ENCODE measurements at places on chromosomes 5 and 9.

DNA sequence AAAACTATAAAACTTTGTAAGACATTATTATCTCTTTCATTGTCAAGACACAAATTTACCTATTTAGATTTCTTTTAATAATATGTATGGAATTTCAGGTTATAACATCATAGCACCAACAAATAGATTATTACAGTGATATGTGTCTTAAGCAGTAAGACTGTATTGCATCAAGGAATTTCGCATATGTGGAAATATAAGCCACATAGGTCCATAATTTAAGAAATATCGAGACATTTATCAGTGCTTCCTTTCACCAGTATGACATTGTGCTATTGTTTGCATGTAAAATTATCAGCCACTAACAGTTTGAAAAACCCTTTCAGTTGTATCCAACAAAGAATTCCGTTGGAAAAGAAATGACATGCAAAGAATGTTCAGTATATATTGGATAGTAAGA, 186.7 kb upstream of the RASA1 start:
- no peak for DNase-seq

DNA sequence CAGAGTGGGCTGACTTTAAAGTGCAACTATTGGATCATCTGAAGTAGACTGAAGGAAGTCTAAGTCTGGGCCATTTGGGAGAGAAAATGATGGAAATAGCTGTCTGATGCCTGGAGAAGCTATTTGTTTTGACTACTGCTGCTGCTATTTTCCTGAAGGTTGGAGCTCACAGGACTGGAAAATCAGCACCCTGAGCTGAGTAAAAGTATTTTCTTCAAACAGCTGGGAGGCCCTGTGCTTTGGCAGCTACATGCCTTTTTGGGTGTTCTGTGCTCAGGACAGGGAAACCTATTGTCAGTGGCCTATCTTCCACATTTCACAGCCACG, 302.6 kb downstream of the ENC1 start:
- DNase-seq, result no peak

DNA sequence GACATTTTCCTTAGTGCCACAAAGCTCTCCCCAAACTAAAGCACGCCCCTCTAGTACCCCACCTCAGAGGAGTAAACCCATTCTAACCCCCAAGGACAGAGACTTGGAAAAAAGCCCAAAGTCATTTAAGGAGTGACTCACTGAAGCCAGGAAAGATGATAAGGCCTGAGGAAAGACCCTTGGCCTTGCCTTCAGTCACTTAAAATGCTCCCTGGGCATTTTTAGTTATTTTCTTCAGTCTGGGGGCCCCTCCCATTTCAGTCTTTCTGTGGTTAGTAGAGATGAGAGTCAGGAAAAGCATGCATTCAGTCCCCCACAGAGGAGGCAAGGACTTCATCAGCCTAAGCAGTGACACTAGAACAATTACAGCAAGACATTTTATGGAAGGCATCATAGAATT, 13.7 kb upstream of the TLX3 start:
- DNase-seq, result no peak

- no peak for DNase-seq
These were observed 48.8 kb downstream of the RAPGEF1 start for GRCh38 chr9:131690941-131691573.

GRCh38 chr9:133507246-133507965, 17.4 kb downstream of the MYMK start:
- DNase-seq, result no peak

GRCh38 chr5:132459031-132459982, 31.3 kb downstream of the IRF1 start:
- no peak for DNase-seq

GRCh38 chr5:108382784-108383330, 959 bp upstream of the FBXL17 start:
- DNase-seq, result no peak

- no peak for DNase-seq
These were observed 25.6 kb downstream of the KCNN2 start for GRCh38 chr5:114387433-114387832.

DNA sequence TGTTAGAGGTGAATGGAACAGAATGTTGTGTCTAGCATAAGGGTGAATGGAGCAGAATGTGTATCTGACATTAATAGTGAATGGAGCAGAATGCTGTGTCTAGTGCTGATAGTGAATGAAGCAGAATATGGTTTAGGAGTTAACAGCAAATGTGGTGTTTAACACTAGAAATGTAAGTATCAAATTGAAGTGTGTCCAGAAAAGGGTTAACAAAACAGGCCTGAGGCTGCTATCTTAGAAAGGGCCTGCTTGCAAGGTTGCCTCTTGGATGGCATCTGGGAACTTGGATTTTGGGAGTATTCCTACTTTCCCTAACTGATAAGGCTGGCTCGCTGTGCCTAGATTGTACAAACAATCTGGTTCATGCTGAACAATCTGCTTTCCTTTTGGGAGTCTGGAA, 76.1 kb downstream of the G3BP1 start:
- DNase-seq, result no peak

DNA sequence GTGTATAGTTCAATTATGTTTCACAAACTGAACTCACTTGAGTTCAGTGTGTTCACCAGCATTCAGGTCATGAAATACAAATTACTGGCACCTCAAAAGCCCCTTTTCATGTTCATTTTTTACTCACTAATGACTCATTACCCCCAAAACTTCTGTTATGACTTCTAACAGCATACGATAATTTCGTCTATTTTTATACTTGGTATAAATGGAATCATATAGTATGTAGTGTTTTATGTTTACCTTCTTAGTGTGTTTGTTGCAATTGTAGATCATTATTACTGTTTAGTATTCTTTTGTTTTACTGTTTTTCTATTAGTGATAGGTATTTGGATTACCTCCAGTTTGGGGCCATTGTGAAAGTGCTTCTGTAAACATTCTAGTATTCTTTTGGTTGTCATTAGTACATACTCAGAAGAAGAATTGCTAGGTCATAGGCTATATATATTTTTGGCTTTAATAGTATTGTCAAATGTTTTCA, 33.4 kb downstream of the DDX4 start:
- DNase-seq, result no peak

DNA sequence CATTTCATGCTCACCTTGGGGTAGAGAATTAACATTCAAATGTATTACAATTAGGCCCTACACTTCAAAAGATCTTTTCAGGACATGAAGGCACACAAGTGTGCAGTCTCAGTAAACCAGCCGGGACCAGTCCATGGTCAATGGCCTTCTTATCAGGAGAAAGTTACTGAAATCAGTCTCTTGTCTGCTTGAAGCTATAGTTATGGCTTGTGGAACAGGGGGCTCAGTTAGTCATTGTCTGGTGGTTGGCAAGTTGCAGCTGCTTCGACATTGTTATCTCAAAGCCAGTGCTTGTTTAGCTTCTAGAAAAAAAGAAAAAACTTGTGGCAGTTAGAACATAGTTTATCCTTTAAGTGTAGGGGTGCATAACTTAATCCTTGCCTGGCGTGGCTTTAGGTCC, 213.1 kb upstream of the ACO1 start:
- DNase-seq, result no peak

- DNase-seq, result no peak
These were observed 1.3 kb downstream of the SLC1A1 start for GRCh38 chr9:4491626-4491975.

- DNase-seq, result no peak
These were observed 159.3 kb downstream of the CEP120 start for GRCh38 chr5:123263859-123264258.

- DNase-seq, result no peak
These were observed 586.4 kb downstream of the TLE4 start for GRCh38 chr9:80158131-80158530.

- DNase-seq, result no peak
These were observed 278.1 kb downstream of the DENND1A start for GRCh38 chr9:123651871-123652270.

DNA sequence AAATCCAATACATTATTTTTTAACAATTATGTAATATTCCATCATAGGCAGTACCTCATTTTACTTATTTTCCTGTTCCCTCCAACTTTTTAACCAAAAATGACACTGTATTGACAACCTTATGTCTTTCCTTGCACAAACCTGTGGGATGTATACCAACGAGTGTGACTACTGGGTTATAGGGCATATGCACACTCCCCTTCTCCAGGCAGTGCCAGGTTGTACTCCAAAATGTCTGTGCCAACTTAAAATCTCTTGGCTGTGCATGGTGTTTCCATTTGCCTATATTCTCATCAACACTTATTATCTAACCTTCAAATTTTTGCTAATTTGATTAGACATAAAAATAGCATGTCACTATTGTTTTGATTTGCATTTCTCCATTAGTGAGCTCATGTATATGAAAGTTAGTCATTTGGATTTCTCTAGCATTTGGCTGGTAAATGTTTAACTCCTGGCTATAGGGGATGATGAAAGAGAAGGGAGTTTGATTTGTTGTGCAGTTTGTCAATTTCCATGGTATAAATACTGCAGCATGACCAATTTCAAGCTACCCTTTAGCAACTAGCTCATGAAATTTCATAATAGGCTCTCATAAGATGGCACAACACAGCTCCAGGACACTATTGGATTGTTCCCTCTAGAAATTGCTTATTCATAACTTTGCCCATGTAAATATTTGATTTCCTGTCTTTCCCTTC, 129.9 kb downstream of the BAAT start:
- DNase-seq, result no peak

- no peak for DNase-seq
These were observed 28.6 kb upstream of the IL13 start for GRCh38 chr5:132629230-132629944.

GRCh38 chr5:1519631-1520210, 4.0 kb downstream of the LPCAT1 start:
- no peak for DNase-seq

DNA sequence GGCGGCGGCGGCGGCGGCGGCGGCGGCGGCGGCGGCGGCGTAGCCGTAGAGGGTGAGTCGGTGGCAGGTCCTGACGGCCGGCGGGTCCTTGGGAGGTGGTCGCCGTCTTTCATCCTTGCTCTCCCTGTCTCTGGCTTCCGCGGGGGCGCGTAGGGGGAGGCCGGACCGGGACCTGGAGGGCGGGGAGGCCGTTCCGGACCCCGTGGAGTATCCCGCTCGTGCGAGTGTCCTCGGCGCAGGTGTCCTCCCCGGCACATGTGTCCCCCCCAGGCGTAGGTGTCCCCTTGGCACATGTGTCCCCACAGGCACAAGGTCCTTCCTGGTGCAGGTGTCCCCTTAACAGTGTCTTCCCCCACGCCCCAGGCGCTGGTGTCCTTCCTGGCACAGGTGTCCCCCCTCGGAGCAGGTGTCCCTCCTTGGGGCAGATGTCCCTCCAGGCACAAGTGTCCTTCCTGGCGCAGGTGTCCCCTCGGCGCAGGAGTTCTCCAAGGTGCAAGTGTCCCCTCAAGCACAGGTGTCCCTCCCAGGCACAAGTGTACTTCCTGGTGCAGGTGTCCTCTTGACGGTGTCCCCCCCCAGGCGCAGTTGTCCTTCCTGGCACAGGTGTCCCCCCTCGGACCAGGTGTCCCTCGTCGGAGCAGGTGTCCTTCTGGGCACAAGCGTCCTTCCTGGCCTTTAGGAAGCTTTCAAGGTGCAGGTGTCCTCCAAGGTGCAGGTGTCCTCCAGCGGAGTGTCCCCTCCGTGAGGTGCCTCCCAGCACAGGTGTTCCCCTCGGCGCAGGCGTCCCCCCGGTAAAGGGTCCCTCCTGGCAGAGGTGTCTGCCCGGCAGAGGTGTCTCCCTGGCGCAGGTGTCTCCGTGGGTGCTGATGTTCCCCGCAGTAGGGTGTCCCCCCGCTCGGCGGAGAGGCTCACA, 519 bp downstream of the EXOC3 start:
- no peak for DNase-seq

GRCh38 chr5:139837711-139838380, 42.2 kb downstream of the PSD2 start:
- DNase-seq, result no peak

DNA sequence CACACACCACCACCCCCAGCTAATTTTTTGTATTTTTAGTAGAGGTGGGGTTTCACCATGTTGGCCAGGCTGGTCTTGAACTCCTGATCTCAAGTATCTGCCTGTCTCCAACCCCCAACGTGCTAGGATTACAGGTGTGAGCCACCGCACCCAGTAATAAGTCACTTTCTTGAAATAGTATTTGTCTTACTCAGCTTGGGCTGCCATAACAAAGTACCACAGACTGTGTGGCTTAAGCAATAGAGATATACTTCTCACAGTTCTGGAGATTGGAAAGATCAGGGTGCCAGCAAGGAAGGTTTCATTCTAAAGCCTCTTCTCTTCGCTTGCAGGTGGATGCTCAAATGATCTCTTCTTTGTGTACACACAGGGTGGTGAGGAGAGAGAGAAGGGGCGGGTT, 99.8 kb downstream of the ARRDC3 start:
- no peak for DNase-seq

DNA sequence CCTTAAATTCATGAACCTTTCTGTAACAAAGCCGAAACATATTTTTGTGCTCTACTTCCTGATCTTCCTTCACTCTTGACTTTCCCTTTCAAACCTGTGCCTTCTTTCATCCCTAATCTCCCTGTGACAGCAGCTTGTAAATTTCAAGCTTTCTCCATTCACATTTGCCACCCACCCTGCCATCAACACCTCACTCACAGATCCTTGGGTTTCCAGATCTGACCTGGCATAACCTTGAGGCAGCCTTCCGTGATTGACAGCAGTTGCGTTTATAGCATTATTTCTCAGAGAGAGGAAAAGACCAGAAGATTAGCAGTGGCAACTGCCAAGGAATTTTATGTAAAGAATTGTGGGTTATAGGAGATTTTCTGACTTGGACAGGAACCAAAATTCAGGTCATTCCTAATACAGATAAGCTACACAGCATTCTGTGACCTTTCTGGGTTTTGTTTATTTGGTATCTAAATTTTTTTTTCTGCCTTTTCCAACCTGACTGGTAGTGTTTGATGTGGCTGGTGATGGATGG, 260.0 kb downstream of the NR2F1-AS1 start:
- DNase-seq, result no peak

DNA sequence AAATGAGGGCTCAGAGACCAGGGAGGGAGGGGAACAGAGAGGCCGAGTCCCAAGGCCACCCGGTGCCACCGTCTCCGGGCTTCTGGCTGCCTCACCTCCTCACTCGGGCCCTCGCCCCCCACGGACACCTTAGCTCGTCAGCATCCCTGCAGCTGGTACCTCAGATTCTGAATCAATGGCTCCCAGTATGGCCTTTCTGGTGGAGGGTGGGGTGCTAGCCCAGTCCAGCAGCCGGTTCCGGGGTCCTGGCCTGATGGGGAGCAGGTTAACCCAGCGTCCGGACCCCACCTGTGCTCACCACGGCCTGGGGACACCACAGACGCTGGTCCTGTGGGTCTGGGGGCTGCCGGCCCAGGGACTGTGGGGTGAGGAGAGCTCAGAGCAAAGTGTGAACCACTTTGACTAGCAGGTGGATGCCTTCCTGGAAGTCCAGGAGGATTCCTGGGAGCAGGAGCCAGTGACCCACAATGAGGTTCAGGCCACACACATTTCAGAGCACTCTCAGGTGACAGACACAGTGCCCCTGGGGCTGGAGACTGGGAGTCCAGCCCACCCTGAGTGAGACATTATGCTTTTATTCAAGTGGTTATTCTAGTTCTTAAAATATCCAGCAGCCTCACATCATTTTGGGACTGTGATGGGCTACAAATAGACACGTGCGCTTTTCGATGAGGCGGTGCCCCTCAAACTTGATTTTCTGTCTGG, 53.3 kb downstream of the AHRR start:
- no peak for DNase-seq
